ENCODE measurements at places on chromosomes 7 and 10.

DNA sequence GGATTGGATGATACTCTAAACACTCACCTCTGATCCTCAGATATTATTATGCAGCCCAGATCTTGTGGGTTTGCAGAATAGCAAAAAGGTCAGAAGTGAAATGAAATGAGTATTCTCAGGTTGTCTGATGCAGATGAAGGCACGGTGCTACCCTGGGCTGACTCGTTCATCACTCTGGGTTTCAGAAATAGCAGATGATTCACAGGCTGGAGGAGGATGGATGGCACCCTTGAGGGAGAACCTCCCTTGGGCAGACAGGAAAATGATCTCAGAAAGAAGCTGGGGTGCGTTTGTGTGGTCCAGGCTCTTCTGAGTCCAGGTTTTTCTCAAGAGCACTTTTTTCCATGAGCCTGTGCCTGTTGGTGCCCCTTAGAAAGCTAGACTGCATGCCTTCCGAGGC is 515.8 kb upstream of the MKI67 start:
- no peak for DNase-seq

- no peak for DNase-seq
Observed at GRCh38 chr10:131856441-131857094, 44.2 kb upstream of the PPP2R2D start.

DNA sequence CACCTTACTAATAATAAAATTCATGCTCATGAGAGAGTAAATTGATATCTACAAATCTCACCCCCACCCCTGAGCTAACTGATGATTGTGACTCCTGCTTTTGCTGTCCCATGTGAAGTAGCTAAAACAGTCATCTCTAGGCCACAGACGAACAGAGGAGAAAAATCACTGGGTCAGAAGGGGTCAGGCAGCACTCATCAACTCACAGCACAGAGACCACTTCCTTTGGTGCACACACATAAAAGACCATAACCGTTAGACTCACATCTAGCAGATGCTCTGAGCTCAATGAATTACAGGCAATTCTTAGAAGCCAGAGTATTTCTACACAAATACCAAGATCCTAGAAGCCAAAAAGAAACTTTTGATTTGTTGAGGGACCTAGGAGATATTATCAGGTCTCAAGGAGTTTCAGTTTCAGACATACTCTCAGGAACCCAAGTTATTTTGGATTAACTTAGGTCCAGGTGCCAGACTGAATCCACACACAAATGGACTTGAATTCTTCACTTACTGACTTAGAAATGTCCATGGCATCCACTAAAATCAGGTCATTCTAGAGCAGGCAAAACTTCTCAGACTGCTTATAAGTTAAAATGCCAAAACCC is 65.0 kb upstream of the TES start:
- no peak for DNase-seq

DNA sequence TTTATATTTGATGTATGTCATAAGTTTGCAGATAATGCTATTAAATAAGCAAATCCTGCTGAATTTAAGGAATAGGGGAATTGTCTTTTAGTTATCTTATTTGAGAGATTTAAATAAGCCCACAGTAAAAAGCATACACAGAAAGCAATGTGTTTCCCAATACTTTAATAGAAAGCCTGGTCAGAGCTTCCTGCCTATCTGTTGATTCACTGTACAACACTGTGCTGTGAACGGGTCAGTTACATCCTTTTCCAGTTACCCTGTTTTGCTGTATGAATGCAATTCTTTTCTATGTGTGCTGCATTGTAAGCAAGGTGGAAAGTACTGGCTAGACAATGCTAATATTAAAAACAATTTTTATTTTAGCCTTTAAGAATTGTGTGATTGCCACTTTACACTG is 81.2 kb downstream of the ANKRD7 start:
- no peak for DNase-seq

DNA sequence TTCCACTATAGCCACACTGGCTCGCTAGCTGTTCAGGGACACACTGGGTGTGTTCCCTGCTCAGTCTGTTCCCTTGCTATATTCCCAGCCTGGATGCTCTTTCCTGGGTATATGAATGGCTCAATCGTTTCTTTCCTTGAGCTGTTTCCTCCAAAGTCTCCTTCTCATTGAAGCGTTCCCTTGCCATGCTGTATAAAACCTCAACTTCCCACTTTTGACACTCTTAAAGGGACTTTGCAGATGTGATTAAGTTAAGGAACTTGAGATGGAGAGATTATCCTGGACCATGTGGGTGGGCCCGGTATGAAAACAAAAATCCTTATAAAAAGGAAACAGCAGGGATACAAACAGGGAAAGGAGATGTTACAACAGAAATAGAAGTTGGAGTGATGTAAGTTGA is 973.1 kb downstream of the LRMDA start:
- DNase-seq = no peak

Measured in mucosa of descending colon (tissue), 3 donors.